AG09309 (cell line): ENCODE measurements at places on chromosomes 4 and X.

DNA sequence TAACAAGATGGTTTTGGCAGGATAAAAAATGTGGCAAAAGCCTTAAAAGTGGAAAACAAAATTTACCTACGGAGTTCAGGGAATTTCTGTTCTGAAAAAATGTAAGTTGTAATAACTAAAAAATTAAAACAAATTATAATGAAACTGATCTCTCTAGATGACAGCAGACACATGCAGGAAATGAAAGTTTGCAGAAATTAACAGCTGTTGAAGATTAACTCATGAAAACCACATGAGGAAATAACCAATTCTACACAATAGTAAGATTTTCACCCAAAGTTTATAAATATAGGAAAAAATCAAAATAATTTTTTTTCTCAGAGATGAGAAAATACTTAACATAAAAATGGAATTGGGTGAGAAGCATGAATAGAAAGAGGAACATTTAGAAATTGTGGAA is 47.5 kb upstream of the UGT2B15 start:
- DNase-seq, result no peak

- no peak for DNase-seq
Observed at GRCh38 chrX:13658602-13659001, 5.7 kb downstream of the TCEANC start.

GRCh38 chrX:134650701-134651100 is 7.6 kb downstream of the PLAC1 start:
- no peak for DNase-seq

GRCh38 chrX:2629316-2630007 is 61.6 kb upstream of the CD99 start:
- DNase-seq, result no peak

GRCh38 chr4:132071815-132072214 is 1077.3 kb upstream of the PCDH10 start:
- no peak for DNase-seq

DNA sequence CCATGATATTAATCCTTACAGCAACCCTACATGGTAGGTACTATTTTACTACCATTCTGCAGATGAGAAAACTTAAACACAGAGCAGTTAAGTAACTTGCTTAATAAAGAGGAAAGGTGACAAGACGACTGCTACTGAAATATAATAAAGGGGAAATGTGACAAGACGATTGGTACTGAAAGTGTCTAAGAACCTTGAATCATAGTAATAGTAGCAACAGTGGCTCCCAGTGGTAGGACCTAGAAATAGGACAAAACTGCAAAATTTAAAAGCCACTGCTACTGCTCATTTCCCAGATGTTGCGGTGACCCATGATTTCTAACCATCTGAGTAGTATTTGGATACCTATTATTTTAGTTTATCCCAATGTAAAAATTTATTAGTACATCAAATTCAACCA is 89.5 kb downstream of the TASL start:
- no peak for DNase-seq

DNA sequence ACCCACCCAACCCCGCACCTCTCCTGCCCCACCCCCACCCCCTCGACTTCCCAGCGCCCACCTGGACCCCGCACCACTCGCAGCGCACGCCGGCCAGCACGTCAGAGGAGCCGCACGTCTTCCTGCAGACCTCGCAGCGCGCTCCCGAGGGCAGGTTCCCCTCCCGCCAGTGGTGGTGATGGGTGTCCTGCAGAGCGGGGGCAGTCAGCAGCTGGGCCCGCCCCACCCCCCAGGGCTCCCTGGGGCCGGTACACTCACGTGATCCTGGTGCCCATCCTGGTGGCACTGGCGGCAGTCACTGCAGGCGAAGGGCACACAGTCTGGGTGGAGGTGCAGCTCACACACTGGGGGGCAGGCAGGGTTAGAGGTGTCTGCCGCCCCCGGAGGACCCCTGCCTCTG is 5.1 kb downstream of the DGKQ start:
- DNase-seq, result no peak

DNA sequence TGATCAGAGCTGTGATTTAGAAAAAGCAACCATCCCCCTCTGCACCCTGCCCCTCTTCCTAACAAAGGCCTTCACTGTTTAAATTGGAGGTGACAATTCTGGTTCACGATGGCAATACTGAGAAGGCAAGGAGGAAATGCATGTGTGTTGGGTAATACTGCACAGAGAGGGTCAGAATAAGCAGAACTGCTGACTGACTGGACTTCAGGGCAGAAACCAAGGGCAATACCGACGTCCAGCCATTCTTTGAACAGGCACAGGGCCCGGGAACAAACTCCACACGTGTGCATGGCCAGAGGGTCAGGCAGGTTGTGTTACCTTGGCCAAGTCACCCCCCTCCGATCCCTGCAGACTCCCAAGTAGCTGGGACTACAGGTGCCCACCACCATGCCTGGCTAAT is 6.0 kb downstream of the ACSL1 start:
- DNase-seq, result no peak

- no peak for DNase-seq
Observed at GRCh38 chrX:15781961-15782699, 8.2 kb upstream of the ZRSR2 start.

DNA sequence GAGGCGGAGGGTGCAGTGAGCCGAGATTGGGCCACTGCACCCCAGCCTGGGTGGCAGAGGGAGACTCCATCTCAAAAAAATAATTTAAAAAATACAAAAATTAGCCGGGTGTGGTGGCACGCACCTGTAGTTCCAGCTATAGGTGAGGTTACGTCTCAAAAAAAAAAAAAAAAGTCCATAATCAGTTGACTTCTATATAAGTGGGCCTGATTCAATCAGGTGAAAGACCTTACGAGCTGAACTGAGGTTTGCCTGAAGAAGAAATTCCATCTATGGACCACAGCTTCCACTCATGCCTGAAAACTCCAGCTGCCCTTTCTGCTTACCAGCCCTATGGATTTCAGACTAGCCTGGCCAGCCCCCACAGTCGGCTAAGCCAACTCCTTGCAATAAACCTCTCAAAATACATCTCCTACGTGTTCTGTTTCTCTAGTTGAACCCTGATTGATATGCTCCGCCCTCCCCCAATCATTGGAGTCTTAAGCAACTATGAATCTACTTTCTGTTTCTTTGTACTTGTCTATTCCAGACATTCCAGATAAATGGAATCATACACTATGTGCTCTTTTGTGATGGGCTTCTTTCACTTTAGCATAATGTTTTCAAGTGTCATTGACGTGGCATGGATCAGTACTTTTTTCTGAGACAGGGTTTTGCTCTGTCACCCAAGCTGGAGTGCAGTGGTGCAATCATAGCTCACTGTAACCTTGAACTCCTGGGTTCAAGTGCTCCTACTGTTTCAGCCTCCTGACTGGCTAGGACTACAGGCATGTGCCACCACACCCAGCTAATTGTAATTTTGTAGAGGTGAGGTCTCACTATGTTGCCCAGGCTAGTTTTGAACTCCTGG is 36.6 kb downstream of the SAT1 start:
- no peak for DNase-seq

DNA sequence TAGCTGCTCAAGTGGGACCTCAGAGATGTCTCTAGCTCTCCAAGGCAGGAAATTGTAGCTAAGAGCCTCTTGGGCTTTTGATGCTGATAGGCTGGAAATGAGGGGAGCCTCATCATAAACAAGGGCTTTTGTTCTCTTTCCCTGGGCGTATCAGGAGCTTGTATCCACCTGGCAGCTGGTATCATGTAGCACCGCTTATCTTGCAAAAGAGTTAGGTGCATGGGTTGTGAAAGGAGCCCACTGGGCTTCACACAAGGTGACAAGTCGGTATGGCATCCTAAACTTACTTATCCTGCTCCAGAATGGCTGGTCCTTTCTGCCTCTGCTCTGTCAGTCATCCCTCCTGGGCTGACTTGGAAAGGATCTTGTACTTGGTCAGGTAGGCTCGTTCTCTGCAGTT is 565.8 kb downstream of the GRXCR1 start:
- DNase-seq, result no peak

DNA sequence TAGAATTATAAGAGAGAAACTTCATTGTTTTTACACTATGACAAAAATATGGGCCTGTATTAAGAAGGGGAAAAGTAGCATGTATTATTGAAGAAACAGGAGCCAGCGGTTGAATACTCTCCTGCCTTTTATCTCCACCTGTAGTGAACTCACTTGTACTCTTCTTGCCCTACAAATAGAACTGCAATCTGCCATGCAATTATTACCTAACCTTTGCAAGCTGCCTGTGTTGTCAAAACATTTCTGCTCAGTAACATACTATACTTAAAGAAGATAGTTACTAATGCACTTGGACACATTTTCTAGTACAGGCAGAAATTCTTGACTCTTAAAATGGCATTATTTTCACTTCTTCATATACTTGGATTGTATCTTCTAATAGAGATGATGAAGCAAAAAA is 818.4 kb upstream of the GRID2 start:
- no peak for DNase-seq

DNA sequence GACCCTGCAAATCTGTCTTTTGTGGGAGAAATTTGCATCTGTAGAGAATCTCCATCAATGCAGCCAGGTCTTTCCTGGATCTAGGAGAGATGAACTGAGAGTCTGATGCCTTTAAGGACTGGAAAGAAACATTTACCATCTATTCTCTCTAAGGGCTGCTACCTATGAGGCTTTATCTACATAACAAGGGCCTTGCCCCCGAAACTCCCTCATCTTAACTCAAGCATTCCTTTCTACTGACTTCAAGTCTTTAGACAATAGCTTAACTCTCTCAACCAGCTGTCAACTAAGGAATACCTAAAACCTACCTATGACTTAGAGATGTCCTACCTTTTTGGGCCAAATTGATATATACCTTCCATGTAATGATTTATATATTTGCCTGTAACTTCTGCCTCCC is 32.1 kb downstream of the MAGEB17 start:
- DNase-seq, result no peak
